Left kidney (tissue), 8 donors: ENCODE measurements at places on chromosomes 4 and X. TPM values are rescaled to one million over a fixed set of nuclear protein-coding genes. Genes with fewer than 3 reads are reported as not detected.

- no peak for DNase-seq
These were observed 1500.8 kb upstream of the IGFBP7 start for GRCh38 chr4:58611012-58611411.

The UTP14A gene
- polyA plus RNA-seq = 28.1 TPM

DNA sequence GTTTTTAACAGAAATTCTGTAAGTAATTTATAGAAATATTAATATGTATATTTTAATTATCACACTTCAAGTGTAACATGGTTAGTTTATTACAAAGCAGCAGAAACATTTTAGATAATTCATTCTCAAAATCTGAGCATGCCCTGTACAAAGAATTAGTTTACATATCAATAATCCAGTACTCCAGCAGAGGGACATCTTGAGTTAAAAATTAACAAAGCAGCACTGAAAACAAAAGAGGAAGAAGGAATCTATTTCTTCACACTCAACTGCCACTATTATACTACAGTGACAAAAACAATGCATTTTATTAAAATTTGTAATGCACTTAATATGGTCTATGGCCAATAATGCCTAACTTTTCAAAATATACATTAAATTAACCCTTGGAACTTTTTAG is 179.1 kb upstream of the KLHL4 start:
- peak; percentile 14 for DNase-seq

The GUCY1B1 gene
- polyA plus RNA-seq = 72.1 TPM

The ADRA2C gene
- 7.2 TPM for polyA plus RNA-seq

GRCh38 chr4:10124167-10124930 is 7.8 kb upstream of the WDR1 start:
- DNase-seq = no peak
